ENCODE measurements at places on chromosomes 11 and 22.

- peak; percentile 60 for DNase-seq
Measured at GRCh38 chr11:117807482-117808327, 10.7 kb upstream of the DSCAML1 start.

GRCh38 chr22:19855504-19856409 is 1.1 kb upstream of the GNB1L start:
- peak; percentile 65 for DNase-seq

DNA sequence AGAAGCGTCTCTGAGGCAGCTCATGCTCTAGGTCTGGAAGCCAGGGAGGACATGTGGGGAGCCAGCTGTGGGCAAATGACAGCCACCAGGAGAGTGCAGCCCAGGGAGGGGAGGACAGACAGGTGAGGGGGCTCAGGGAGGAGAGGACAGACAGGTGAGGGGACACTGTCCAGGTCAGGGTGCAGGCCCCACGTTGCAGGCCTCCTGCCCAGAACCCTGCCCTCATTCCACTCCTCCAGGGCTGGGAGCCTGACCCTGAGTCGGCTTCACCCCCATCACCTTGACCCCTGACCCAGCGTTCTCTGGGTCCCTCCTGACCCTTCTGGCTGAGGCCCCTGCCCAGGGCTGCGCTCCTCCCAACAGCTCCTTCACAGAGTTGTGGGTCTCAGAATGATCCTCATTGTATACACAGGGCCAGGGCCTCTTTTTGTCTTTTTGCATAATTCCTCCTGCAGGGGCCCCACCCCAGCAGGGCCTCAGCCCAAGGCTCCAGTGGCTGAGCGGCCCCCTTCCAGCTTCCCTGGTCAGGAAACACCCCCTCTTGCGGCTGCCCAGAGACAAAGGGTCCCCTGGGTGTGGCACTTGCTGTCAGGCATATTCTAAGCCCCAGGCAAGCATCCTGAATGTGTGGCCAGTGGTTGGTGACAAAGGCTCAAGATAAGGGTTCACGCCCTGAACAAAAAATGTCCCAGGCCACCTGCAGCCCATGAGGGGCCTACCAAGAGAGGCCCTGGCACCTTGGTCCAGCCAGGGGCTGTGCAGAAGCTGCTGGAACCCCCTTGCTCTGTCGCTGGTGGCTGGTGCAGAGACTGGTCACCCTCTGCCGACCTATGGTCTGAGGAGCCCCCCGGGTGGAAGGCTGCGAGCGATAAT is 853.0 kb downstream of the BRD1 start:
- no peak for DNase-seq

GRCh38 chr11:17275400-17276235 is 921 bp upstream of the NUCB2 start:
- DNase-seq, result no peak

- no peak for DNase-seq
Measured at GRCh38 chr22:45804986-45805325, 133.3 kb downstream of the ATXN10 start.

DNA sequence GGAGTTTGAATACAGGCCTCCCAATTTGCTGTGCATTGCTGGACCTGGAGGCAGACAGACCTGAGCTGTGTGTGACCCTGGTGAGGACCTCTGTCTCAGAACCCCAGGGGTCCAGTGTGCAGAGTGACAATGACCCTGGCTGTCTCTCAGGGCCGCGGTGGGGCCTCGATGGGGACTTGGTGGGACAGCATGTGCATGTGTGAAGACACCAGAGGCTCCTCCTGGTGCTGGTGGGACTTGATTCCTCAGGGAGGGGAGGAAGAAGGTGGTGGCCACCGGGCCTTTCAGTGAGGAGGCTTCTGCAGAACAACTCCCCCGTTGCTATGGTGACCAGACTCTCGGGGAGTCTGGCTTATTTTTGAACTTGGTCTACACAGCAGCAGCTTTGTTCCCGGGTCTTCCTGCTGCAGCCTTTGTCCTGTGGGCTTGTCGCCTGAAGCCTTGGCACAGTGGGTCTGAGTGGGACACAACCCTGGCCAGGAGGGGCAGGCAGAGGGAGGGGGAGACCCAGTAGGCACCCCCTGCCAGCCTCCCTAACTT is 35.3 kb downstream of the MCM5 start:
- no peak for DNase-seq

DNA sequence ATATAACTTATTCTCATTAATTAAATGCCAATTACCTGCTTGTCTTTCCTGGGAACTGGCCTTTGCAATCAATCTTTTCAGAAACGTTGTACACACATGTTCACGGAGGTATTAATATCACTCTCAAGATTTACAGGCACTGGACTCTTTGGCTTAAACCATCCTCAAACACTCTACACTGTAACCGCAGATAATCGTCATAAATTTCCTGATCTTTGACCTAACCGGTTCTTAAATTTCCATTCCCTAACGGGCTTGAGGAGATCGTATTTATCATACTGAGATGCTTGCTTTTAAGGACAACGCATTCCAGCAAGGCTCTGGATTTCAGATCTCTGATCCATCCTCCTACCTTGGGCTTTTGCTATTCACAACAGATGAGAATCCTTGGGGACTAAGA is 72.8 kb downstream of the ARL14EP start:
- no peak for DNase-seq

DNA sequence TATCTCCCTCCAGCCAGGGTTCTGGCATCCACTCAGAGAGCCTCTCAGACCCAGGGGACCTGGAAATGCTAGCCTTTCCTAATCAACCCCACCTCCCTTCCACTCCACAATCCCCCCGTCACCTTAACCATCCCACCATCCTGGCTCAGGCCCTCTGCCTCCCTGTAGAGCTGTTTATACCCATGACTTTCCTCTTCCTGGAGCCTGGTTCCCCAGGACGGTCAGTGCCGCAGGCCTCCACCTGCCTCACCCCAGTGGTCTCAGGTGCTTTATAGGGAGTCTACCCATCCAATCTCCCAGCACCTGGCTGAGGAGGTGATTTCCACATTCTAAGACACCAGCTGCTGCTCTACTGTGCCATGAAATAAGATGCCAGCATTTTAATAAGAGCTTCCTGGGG is 1159.5 kb downstream of the TBC1D22A start:
- no peak for DNase-seq

DNA sequence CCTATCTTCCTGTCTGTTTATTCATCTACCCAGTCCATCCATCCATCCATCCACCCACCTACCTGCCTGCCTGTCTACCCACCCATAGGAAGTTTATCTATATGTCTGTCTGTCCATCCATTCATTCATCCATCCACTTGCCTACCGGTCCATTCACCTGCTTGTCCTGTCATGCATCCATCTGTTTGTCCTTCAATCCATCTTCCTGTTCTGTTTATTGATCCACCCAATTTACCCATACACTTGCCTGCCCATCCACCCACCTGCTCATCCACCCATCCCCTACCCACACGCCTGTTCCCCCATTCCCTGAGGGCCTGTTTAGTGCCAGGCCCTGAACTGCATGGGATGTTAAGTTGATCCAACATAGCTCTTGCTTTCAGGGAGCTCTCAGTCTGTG is 18.4 kb downstream of the PARVG start:
- no peak for DNase-seq

DNA sequence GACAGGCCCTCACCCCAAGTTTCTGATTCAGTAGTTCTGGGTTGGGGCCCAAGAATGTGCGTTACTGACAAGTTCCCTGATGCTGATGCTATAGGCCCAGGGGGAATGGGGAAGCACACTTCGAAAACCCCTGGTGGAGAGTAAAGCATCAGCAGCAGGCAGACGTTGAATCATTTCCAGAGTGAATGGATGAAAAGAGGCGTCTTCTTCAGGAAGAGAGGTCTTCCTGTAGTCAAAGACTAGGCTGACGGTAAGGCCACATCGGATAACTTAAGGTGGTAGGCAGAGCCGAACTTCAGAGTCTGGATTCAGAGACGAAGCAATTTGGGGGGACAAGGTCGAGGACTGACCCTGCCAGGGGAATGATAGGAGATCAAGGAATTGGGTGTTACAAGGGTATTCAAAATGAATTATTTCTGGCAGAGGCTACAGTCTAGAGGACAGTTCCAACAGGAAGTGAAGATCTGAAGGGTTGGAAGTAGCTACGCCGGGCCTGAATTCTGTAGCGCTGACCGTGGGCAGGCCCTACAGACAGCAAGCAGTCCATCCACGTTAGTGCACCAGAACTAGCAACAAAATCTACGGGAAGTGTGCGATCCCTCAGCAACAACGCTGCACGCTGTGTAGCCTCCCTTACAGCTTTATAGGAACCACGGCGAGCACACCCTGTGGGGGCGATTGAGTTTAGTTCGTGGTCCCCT is 862 bp upstream of the CENATAC start:
- peak; percentile 38 for DNase-seq

- no peak for DNase-seq
Measured at GRCh38 chr11:115920092-115920461, 415.9 kb upstream of the CADM1 start.

- DNase-seq, result peak; percentile 24
Measured at GRCh38 chr11:30586251-30587144, at the start of gene MPPED2. MPPED2 (minus strand) TSS chr11:30586353; CDS start chr11:30580373, 5,980 bp downstream.

GRCh38 chr11:34313099-34313517 is 44.7 kb downstream of the ABTB2 start:
- DNase-seq, result no peak

DNA sequence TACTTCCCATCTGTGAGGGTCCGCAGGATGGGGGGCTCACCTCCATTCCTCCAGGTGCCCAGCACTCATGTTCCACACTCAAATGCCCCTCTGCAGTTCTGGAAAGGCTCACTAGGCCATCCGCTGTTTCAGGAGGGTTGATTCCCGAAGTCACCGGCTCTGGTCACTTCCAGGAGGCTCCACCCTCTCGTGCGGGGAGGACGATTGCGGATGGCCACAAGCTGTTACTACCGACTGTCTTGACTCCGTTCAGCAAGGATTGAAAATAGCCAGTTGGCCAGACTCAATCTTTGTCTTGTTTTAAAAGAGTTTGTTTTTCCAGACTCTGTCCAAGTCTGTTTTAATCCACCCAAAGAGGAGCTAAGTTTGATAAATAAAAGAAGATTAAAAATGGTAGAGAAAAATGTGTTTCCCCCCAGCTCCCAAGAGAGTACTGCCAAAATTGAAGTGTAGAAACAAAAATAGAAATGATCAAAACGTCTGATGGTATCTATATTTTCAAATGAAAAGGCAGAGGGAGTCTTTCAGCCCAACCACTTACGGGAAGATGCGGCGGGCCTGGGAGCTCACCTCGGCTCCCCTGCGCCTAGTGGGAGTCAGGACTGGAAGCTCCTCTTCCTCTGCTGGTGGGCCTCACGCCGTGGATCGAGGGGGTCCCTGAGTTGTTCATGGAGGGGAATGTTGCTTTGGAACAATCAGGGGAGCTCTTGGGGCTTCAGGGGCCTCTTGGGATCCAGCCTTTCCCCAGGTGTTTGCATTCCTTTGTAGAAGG is 1280.8 kb downstream of the BRD1 start:
- no peak for DNase-seq

- no peak for DNase-seq
Measured at GRCh38 chr11:130612291-130612851, 163.9 kb downstream of the ADAMTS15 start.

DNA sequence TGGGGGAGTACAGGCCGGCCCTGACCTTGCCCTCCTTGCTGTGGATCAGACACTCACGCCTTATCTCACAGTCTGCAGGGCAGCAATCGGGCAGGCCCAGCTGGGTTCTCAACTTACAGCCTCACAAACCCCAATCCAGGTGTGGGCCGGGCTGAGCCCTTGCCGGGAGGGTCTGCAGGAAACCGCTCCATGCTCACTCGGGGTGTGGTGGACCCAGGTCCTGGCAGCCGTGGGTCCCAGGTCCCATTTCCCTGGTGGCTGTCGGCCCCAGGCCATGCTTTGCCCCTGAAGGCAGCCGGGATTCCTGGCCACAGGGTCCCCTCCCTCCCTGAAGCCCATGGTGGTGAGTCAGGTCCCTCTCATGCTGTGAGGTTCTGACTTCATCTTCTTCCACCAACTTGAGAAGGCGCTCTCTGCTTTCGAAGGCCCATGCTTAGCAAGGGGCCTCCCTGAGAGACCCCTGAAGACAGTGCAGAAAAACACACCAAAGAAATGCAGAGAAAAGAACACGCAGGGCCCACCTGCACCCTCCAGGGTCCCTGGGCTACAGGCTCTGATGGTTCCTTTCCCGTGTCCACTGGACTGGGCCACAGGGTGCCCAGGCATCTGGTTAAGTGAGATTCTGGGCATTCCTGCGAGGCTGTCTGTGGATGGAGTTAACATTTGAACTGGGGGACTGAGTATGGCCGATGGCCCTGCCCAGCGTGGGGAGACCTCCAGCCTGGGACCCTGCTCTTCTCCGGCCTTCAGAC is 588.2 kb downstream of the BRD1 start:
- no peak for DNase-seq

- DNase-seq, result no peak
Measured at GRCh38 chr22:43953988-43954785, 1.1 kb upstream of the SAMM50 start.

DNA sequence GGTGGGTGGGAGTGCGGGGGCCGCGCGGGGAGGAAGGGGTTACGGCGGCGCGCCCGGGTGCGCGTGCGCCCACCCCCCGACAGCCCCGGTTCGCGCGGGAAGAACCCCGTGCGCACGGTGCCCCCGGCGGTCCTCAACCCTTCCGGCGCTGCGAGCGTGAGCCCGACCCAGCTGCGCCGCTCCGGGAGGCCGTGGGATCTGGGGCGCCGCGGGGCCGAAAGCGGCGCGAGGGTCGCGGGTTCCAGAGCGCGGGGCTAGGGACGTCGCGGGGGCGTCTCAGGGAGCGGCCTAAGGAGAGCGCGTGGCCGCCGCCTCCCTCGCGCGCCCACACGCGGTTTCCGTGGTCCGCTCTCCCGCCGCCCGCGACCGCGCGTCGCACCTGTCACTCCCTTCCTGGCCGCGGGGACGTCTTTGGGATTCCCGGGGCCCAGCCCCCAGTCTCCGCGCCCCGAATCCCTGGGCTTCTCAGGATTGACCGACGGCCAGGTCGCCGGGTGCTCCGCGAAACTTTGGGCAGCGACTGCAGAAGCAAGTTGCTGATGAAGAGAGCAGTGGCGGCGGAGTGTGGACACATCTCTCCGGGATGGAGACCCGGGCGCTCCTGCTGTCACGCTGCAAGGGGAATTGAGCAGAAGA is 582 bp downstream of the SREBF2 start:
- DNase-seq, result peak; percentile 38

GRCh38 chr11:19734171-19734570 is 21.5 kb downstream of the NAV2 start:
- no peak for DNase-seq

DNA sequence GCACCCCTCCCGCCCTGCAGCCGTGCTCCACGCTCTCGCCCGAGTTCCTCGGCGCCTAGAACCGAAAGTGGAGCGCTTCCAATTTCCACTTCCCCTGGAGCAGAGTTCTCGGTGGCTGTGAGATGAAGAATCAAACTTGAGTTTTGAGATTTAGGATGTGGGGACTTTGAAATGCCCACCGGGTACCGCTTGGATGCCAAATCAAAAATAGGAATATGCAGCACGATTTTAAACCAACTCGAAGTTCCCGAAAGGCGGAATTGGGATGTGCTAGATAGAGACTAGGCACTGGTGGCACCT is 569 bp downstream of the POLA2 start:
- no peak for DNase-seq
